ENCODE measurements at places on chromosomes 13 and 19.
A peak's percentile ranks its signal among the peaks of the same experiment; 100 is the strongest.

DNA sequence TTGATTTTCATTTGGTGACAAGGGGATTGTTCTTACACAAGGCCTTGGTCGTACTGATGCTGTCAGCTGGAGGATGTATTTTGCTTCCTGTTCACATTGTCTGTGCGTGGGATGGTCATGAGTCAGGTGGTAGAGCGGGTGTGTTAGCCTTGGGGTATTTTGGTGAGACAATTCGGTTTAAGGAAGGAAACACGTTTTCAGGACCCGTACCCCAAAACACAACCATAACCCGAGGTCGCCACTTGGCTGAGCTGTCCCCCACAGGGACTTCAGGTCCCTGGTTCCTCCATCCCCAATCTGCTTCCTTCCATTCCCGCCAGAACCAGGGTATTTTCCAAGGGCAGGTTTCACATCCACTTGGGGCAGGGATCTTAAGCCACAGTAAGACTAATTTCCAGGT, 15.0 kb downstream of the MYO9B start:
- no peak for DNase-seq

- no peak for DNase-seq
Observed at GRCh38 chr13:32135056-32135390, 103.4 kb downstream of the FRY start.

DNA sequence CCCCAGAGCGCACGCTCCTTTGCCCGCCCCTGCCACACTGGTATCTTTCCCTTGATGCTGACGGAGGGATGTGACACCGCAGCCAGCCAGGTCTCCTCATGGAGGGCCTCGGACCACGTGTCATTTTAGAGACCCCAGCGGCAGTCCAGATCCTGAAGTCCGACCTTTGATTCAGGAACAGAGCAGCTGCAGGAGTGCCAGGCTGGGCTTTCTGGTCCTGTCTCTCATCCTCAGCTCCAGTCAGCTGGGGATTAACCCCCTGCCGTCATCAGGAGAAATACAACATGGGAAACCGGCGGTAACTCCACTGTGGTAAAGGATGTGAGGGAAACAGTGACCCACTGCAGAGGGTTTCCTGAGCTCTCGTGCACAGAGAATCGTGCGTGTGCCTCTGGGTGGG, 140.6 kb downstream of the SIPA1L3 start:
- DNase-seq = no peak

GRCh38 chr19:44741258-44741731, 7.2 kb upstream of the BCL3 start:
- DNase-seq = peak; percentile 18

GRCh38 chr13:30026909-30027308, 176.5 kb upstream of the UBL3 start:
- DNase-seq = no peak

GRCh38 chr19:2329501-2329916, 1.0 kb downstream of the SPPL2B start:
- no peak for DNase-seq

DNA sequence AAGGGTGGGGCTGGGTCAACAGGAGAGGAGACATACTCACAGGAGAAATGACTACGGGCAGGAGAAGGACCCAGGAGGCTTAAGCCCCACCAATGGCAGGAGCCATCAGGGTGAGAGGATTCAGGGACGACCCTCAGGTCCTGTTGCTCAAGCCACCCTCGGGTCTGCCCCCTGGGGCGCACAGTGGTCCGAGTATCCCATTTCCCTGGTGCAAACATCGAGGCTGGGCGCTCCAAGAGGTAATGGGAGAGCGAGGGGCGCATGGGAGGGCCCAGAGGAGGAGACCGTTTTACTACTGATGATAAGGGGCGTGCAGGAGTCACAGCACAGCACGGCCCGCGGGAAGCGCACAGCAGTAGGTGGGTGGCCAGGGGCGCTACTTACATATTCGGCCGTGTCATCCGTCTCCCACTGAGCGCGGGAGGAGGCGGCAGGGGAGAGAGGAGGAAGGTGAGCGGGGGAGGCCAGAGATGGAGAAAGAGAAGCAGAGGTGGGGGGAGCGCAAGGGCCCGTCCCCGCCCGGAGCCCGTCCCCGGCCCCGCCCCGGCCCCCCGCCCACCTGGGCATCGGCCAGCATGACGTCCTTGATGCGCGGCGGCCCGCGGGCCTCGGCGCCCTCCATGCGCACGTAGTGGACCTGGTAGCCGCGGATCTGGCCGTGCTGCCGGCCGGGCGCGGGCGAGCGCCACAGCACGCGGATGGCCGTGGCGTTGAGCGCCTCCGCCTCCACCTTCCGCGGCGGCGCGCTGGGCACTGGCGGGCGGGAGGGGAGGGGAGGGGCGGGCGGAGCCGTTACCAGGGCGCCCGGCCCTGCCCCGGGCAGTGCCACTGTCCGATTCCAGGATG, 111.5 kb downstream of the PTPRS start:
- peak; percentile 14 for DNase-seq

- no peak for DNase-seq
Observed at GRCh38 chr13:48695776-48696175, 42.0 kb downstream of the CYSLTR2 start.

GRCh38 chr13:108227651-108228272, 9.6 kb downstream of the ABHD13 start:
- no peak for DNase-seq

- DNase-seq = no peak
Observed at GRCh38 chr13:104086759-104087158, 1020.5 kb upstream of the SLC10A2 start.

GRCh38 chr13:71852736-71853135, 14.3 kb downstream of the DACH1 start:
- no peak for DNase-seq

DNA sequence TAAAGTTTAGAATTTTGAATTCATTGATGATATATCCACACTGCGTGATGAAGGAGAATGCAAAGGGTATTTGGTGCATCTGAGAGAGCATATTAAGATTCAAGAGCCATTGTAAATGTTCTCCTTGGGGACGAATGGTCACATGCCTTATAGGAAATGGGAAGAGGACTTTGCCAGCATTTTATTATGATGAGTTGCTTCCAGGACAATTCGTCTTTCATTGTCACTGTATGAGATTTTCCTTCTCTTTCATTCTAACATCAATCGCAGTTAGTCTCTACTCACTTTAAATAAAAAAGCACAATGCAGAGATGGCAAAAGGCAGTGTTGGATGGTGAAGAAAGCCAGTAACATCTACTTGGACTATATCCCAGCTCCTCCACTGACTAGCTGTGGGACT, 21.4 kb downstream of the WDFY2 start:
- DNase-seq = no peak

DNA sequence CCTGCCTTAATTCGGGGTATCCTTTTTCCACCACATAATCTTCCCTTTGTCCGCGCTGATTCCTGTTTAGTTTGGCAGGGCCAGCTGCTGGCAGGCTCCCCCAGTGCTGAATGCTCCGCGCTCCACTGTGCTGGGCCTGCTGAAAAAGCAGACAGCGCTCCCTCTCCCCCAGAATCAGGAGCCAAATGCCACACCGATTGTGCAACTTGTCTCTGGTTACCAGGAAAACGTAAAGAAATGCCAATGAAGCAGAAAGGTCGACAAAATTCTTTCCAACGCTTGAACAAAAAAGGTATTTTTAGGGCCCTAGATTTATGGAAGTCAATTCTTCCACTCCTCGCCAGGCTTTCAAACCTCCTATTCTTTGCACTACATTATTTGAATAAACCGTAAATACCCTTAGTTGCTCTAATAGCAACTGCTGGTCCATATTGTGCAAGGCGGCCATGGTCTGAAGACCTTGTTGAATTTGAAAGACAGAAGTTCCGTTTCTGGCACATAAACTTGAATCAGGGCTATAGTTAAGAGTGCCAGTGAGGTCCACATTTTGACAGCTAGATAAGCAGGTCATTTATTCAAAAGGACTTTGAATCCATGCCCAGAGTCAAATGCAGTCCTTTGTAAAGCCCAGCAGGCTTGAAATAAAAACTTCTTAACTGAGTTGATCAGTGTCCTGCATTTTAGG, 206.7 kb upstream of the RFC3 start:
- peak; percentile 94 for DNase-seq

DNA sequence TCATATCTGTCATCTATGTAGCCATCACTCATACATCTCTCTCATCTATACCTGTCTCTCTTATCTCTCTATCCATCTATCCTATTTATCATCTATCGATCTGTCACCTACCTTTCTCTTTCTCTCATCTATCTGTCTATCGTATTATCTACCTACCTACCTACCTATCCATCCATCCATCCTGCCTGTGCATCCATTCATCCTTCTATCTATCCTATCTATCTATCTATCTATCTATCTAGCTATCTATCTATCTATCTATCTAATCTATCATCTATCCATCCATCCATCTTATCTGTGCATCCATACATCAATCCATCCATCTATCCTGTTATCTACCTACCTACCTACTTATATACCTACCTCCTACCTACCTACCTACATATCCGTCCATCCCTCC, 44.6 kb upstream of the CYP4F8 start:
- no peak for DNase-seq

- DNase-seq = peak; percentile 88
Observed at GRCh38 chr19:18700501-18701249, 17.2 kb downstream of the CRTC1 start.

DNA sequence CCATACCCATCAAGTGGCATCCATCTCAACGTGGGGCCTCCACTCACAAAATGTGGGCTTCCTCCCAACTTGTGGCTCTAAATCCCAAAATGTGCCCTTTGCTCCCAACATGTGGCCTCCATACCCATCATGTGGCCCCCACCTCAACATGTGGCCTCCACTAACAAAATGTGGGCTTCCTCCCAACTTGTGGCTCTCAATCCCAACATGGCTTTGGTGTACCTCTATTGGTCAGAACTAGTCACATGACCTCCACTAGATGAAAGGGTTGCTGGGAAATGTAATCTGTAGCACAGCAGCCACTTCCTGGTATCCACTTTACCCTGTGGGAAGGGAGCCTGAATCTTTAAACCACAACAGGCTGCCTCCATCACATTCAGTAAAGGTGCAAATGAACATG, 10.1 kb upstream of the ACER1 start:
- DNase-seq = no peak

- DNase-seq = no peak
Observed at GRCh38 chr13:74825152-74825937, 656.6 kb downstream of the TBC1D4 start.

GRCh38 chr13:42899266-42899665, 92.8 kb downstream of the EPSTI1 start:
- no peak for DNase-seq

GRCh38 chr13:108855737-108856387, 226.5 kb downstream of the MYO16 start:
- DNase-seq = no peak

DNA sequence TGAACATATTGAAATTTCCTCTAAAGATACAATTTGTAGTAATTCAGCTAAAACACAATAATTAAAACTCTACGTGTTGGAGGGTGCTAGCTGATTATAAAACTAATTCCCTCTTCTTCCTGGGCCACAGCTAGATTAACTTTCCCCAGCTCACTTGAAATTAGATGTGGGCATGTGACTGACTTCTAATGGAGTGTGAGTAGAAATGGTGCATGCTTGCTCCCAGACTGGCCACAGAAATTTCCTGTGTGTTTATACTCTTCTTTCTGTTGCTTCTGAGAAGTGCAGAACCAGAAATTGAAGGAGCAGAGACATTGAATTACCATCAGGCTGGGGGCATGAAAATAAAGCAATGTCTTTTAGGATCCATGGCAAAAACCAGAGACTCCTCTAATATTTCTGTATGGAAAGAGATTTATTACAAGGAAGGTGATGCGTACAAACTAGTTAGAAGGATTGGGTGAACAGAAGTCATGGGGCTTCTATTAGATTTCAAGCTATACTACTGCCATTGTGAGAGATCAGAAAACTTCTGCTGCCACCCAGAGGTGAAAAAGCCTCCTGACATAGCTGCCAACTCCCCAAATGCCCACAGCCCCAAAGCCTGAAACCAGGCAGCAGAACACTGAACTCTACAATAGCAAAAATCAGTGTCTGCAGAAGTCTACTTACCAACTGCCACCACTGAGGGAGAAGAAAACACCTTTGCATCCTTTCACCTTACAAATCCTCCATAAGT, 379.2 kb upstream of the MIR17HG start:
- no peak for DNase-seq

- DNase-seq = no peak
Observed at GRCh38 chr19:40822161-40822560, 23.2 kb downstream of the EGLN2 start.

DNA sequence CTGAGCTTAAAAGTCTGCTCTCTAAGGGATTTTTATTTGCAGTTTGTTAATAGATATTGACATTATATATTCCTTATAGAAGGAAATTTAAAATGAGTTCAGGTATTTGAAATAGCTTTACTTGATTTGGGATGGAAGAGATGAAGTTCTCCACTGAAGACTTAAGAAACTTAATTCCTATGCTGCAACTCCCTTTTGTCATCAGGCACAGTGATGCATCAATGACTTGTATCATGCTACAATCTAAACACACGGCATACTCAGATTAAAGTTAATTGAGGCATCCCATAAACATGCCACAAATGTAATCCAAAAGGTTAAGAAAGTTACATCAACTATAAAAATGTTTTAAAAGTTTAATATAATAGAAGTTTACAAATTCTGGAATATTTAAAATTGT, 109.0 kb downstream of the STARD13 start:
- no peak for DNase-seq

GRCh38 chr19:9961103-9961502, 24.8 kb upstream of the OLFM2 start:
- DNase-seq = no peak

DNA sequence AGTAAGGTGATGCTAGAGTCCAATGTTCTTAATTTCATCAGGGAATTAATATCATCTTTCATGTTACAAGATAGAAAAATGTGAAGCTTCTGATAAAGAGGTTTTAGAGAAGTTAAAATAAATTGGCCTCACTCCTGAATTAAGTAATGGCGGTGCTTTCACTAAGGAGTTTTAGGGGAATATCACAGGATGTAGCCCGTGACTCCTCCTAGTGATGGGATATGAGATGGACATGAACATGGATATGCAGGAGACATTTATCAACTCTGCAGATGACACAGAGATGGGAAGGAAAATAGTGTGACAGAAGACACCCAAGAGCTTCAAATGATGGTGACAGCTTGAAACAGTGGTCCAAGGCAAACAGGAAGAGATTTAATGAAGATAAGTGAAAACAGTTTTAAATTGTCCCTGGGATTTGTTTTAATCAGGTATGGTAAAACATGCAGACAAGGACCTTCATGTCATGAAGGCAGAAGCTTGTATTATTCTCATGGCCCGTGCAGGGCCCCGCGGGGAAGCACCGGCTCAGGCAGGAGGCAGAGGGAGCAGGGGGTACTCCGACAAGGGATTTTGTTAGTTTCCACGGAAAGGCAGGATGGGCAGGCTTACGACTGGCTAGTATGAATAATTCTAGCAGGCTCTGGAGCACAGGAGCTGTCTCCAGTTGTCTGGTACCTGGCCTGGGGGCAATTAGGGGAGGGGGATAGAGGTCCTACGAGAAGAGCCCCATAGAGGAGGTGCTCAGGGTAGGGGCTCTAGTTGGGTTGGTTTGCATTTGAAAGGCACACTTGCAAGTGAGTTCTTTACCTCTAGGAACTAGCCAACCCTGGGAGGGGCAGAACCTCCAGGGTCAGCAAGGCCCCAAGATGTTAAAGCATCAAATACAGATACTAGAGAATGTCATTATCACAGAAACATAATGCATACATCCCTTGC, 38.7 kb upstream of the FARP1 start:
- no peak for DNase-seq
